ENCODE measurements at places on chromosomes 12 and 14.
A peak's percentile ranks its signal among the peaks of the same experiment; 100 is the strongest.

DNA sequence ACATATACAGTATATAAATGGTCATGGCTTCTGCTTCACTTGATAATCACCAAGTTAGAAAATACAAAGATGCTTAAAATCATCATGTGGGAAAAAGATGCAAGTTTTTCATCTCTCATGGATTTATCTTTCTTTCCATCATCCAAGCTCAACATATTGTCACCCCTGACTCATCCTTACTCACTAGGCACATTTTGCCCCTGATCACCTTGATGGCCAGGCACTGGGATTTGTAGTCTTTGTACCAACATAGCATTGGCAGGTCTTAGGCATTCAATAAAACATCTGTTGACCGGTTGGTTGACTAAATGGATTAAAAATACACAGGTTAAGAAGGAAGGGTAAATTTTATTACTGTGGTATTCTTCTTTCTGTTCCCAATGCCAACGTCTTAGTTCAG lies 28.1 kb downstream of the KLHDC2 start:
- no peak for DNase-seq

GRCh38 chr12:67692966-67693365 lies 44.4 kb downstream of the DYRK2 start:
- no peak for DNase-seq

DNA sequence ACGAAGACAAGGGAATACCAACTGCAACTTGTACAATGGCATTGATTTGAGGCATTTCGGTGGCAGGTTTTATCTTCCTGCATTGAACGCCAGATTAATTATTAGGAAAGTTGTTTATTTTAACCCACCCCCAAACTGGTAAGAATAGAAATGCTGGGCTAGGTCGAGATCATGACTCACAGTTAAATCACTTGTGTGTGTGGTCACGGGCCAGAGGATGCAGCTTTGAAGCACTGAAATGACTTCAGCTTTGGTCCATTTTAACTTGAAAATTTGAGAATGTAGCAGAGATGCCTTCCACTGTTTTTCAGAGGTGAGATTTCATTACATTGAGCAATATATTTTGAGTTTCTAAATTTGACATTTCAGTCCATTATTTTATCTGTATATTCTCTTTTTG lies 23.6 kb upstream of the KCNH3 start:
- no peak for DNase-seq

DNA sequence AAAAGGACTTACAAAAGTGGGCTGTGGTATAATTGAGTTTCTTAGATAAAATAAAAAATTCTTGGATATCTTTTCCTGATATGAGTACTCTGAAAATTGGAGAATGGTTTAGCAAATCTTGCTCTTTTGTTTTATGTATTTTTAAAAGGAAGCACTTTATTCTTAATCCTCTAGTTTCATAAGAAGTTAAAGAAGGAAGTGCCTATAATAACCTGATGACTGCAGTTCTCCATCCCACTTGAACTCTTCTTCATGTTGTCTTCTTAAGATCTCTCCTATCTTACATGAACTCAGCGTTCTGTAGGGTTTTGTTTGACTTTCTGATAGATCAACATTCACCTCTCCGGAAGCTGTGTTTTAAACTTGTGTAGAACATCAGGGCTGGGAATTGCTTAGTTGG lies 271.0 kb downstream of the ERC1 start:
- no peak for DNase-seq

- no peak for DNase-seq
Measured at GRCh38 chr14:97930166-97930565, 1133.0 kb downstream of the VRK1 start.

- DNase-seq = no peak
Measured at GRCh38 chr12:56766535-56766934, 3.4 kb downstream of the HSD17B6 start.

DNA sequence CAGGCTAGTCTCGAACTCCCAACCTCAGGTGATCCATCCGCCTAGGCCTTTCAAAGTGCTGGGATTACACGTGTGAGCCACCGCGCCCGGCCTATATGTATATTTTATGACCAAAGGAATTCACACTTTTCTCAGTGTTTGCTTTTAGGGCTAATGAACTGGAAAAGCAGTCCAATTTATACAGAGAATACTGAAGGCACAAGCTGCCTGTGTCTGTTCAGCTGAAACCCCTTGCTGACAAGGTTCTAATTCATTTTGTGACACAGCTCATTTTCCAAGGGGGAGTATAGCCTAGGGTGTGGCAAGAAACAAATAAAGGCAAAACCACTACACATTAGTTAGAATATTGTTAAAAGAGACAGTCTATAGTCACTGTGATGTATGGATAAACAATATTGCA lies 18.3 kb upstream of the NEMF start:
- DNase-seq = no peak

DNA sequence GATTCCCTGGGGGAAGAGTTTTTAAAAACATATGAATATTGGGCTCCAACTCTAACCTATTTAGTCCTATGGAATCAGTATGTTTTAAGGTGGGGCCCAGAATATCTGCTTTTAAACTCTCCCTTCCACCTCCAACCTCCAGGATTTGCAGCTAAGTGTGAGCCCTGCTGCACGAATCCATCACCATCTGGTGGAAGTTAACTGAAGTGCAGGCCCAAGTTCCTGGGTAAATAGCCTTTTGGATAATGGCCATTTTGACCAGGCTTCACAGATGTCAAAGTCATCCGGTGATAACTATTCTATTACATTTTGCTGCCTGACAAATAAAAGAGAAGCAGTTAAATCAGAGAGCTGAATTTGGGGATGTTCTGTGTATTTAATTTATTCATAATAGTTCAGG lies 58.1 kb upstream of the RMST start:
- peak; percentile 11 for DNase-seq

GRCh38 chr12:75698052-75698451 lies 186.6 kb upstream of the KRR1 start:
- no peak for DNase-seq

DNA sequence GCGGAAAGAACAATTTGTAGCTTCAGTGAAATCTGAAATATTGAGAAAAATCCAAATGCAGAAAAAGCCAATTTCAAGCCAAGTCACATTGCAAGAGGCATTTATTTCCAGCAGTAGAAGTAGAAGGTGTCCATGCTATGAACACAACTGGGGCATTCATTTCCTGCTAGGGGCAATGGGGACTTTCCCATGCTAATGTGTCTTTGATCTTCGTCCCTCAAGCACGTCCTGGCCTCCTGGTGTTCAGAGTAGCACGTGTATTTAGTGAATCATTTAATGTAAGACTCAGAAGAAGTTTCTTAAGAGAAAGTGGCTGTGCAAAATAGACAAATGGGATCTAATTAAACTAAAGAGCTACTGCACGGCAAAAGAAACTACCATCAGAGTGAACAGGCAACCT lies 267.9 kb downstream of the TMEM132C start:
- DNase-seq = no peak

DNA sequence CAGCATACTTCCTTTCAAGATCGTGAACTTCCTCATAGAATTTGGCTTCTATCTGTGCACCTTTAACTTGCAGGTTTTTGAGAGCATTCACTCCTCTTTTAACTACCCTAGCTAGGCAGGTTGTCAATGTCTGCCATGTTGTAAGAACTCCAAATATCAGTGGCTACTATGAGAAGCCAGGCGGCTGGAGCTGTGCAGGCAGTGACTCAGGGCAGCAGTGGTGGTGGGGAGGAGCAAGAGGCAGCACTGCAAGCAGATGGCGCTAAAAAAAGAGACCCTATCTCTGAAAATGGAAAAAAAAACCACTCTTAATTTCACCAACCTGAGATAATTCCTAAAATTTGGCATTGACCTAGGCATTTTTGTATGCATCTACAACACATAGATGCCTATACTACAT lies 28.5 kb downstream of the YARS2 start:
- no peak for DNase-seq

- no peak for DNase-seq
Measured at GRCh38 chr12:130194154-130194553, 31.9 kb downstream of the FZD10 start.

DNA sequence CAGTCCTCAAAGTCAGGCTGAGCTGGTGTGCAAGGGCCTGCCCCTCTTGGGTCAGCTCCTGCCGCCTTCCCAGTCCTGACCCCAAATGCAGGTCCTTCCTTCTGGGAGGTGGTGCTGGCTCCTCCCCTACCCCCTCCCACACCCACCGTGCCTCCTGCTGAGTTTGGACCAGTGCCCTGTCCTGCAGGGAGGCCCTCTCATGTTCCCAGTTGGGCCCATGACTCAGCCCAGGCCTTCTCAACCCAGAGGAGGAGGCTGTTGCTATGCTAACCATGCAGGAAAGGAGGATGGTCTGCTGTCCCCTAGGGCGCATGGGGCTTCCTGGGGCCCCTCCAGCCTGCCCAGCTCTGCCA lies 4.4 kb downstream of the ZBTB42 start:
- no peak for DNase-seq

DNA sequence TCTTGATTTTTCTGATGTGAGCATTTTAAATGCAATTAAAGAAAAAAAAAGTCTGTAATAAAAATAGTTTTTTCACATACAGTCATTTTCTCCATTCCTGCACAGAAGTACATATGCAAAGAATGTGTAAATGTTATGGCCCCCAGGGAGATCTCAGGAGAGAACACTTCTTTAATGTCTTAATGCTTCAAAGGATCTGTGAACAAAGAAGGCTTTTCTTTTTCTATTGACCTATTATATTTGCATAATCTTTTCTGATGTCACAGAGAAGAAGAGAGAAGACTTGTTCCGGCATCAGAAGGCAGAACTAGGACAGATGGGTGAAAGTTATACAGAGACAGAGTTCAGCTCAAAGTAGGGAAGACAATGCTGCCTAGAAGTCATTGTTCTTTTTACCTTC lies 413.5 kb upstream of the STXBP6 start:
- no peak for DNase-seq

DNA sequence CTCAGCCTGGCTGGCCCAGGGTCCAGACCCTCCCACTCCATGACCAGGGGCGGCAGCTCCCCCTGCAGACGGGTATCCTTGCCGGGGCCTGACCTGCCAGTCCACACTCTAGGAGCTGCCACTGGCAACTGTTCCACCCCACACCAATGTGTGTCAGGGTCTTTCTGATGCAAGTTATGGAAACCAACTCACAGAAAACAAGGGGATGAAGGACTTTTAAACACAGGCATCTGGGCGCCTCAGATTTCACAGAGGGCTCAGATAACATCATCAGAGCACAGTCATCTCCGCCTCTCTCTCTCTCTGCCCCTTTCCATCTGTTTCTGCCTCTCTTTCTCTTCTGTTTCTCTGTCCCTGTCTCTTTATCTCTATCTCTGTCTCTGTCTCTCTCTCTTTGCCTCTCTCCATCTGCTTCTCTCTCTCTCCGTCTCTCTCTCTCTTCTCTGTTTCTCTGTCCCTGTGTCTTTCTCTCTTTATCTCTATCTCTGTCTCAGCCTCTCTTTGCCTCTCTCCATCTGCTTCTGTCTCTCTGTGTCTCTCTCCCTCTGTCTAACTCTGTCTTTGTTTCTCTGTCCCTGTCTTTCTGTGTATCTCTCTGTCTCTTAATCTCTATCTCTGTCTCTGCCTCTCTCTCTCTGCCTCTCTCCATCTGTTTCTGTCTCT lies 67.4 kb upstream of the FBRSL1 start:
- no peak for DNase-seq

DNA sequence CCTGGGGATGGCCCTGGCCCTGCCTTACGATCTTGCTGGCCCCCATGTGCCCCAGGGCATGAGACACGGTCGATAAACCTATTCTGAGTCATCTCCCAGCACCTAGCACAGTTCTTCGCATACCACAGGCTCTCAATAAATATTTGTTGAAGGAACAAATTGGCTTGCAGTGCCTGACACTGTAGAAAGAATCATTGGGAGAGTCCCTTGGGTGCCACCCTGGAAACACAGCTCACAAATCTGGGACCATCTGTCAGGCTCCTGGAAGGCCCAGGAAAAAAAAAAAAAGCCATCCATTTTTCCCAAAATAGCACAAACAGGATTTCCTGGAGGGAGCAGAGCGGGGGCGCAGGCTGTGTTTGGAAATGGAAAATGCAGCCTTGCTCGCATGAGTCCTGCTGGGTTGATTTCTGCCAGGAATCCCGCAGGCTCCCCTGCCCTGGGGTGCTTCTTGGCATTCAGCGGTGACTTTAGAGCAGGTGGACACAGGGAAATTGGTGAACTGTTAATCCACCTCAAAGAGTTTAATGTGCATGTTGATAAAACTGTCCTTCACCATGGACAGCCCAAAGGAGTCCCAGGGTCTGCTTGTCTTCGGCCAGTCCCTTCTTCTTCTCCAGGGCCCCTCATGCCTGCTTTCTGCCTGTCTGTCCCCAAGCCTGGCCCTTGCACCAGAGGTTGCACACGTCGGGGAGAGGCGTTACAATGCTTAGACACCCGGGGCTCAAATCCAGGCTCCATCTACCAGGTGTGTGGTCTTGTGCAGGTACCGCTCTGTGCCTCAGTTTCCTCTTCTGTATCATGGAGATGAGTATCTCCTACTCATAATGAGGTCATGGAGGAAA lies 106.1 kb upstream of the RFLNA start:
- no peak for DNase-seq

Measured in activated CD4-positive, alpha-beta memory T cell treated with anti-CD3 and anti-CD28 coated beads for 36 hours (primary cell).